Naive thymus-derived CD8-positive, alpha-beta T cell (primary cell): ENCODE measurements at places on chromosomes 5 and 9.

DNA sequence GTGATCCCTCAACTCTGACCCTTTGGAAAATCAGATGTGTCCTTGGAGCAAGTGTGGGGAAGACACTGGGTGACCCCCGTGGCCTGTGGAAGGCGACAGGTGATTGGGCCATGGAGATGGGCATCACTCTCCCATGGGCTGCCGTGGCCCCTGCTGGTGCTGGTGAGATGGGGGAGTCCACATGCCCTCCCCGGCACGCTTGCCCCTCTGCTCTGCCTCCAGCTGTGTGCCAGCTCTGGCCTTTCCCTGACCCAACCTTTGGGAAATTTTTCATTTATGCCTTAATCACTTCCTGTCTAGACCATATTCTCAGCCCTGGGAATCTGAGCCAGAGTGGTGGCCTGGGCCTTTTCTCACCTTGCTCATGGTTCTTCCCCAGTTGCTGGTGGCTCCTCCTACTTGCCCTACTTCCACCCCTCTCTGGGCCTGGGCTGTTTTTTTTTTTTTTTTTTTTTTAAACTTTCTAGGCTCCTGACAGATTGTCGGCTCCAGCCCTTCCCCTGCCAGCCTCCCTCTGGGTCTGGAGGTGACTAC lies 56.6 kb downstream of the RGS3 start:
- DNase-seq, result no peak

GRCh38 chr9:1429297-1429696 lies 379.1 kb downstream of the DMRT2 start:
- DNase-seq, result no peak

GRCh38 chr5:93532370-93532769 lies 48.6 kb downstream of the NR2F1-AS1 start:
- DNase-seq, result no peak

- DNase-seq, result no peak
Measured at GRCh38 chr9:107274953-107275422, 8.1 kb upstream of the RAD23B start.

- DNase-seq, result no peak
Measured at GRCh38 chr5:133564921-133565565, 47.3 kb downstream of the FSTL4 start.

GRCh38 chr9:4865681-4866080 lies 72.9 kb downstream of the RCL1 start:
- DNase-seq, result no peak

DNA sequence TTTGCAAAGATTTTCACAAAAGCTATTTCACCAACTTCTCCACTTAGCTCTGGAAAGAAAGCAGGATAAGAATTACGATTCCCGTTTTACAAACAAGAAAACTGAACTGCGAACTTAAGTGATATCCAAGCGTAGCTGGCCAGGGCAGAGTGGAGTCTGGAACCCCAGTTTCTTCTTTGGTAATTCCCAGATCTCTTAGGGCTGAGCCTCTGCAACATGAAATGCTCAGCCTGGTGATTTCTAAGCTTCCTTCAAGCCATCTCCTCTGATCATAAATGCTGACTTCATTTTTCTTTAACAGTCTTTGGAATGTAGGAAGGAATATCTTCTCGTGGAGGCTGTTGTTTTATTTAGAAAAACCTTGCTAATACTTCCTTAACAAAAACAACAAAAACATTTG lies 620.0 kb downstream of the CCDC171 start:
- DNase-seq, result no peak

GRCh38 chr5:151627650-151628049 lies 36.5 kb upstream of the FAT2 start:
- no peak for DNase-seq

- no peak for DNase-seq
Measured at GRCh38 chr9:36136894-36137391, 410 bp downstream of the GLIPR2 start.

DNA sequence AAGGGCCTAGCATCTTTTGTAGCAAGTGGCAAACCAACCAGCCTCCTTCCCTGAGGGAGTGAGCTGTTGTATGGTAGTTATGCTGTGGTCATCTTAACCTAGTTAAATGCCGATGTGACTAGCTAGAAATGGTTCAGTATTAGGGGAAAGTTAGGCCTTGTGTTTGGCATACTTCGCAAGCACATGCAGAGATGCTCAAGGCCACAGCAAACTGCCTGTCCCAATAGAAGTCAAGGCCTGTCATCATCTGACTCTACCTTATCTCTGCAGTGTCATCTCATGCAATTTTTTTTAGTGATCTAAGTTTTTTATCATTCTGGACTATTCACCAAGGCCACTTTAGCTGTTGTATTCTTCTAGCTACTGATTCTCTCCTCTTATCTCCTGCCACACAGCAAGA lies 5.2 kb upstream of the EXOSC3 start:
- DNase-seq, result no peak

DNA sequence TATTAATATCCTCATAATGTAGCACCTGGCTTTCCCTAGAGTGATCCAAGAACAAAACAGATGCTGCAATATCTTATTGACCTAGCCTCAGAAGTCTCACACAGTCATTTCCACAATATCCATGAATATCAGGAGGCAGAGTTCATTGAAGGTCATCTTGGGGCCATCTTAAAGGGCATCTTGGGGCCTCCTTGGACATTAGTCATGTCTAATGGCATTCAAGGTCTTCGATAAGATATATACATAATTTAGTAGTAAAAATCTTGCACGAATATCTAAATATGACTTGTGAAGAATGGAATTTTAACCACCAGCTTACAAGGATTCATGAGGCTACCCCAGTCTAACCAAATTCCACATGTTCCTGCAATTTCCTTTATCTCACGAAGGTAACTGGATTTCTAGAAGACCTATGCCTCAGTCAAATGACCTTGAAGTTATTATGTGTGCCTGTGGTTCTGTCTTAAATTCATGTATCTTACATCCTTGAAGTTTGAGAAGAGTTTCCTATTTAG lies 163.6 kb upstream of the SPEF2 start:
- no peak for DNase-seq

DNA sequence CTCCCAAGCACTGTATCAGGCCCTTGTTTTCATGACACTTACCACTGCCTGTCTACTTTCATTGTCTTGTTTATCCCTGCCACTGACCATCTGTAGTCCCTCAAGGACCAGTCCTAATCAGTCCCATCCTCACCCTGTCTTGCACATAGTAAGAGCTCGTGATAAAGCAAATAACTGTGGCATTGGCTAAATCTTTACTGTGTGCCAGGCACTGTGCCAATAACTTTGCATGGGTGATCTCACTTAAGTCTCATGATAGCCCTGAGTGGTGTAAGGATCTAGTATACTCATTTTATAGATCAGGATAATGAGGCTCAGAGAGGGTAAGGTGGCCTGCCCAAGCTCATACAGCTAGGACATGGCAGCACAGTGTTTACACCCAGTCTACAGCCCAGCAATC lies 5.6 kb downstream of the CDX1 start:
- no peak for DNase-seq

DNA sequence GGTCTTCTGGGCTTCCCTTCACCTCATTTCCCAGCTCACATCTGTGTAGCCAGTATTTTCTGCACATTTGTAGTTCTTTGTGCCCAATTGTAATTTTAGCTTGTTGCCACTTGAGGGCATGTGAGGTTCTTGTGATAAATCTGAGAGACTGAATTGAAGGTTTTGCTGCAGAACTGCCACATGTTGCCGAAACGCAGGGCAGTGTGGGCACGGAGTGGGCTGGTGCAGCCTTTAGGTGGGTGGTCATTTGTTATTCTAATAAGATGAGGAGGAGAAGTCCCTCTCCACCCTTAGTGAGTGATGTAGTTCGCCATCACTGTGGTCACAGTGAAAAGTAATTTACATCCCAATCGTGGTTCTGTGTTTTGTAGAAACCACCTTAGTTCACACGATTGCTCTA lies 21.2 kb downstream of the OTULIN start:
- no peak for DNase-seq

DNA sequence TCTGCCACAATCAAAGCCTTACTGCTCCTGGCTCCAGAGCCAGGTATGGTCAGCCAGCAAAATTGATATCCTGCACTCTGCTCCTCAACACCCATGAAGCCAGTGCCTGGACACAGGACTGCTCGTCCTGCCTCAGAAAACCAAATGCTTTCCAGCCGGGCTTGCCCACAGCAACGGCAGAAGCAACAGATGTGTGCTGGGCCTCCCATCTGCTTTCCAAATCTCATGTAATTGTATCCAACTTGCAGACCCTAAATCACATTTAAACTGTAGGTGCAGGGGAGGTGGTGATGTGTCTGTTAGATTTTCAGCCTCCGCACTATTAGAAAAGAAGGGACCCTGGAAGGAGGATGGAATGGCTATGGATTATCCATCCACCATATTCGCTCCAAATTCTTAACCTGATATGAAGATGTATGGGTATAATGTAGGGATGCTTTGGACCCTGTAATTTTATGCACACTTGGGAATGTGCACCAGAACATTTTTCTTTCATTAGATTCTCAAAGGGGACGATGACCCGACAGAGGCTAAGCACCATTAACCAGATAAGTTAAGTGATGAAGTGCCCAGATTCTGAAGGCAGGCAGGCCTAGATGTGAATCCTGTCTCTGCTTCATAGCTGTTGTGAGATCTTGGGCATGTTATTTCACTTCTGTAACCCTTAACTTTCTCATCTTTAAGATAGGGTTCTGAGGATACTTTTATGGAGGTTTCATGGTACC lies 58.2 kb downstream of the EXOSC2 start:
- no peak for DNase-seq

DNA sequence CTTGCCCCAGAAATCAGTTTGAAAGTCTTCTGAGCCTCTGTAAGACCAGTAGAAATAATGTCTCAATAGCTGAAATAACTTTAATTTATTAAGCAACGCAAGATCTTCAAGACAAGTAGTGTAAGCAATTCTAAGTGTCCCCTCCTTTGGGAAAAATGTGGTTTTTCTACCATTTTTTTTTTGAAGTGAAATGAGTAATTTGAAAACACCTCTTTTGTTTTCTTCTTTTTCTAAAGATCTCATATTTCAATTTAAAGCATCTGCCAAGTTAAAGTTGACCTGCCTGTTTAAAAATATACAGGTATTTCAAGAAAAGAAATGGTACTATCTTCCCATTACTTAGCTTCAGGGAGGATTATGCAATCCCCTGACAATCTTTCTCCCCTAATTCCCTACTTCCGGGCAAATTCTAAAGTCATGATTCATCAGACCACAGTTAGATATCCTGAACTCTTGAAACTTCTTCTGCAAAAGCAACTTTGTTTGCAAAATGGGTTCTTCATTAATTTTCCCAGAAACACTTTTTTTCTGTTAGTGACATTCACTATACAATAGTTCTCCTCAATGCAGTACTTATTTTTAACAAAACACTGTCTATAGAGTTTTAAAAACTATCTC lies 7.8 kb upstream of the ANXA1 start:
- no peak for DNase-seq

DNA sequence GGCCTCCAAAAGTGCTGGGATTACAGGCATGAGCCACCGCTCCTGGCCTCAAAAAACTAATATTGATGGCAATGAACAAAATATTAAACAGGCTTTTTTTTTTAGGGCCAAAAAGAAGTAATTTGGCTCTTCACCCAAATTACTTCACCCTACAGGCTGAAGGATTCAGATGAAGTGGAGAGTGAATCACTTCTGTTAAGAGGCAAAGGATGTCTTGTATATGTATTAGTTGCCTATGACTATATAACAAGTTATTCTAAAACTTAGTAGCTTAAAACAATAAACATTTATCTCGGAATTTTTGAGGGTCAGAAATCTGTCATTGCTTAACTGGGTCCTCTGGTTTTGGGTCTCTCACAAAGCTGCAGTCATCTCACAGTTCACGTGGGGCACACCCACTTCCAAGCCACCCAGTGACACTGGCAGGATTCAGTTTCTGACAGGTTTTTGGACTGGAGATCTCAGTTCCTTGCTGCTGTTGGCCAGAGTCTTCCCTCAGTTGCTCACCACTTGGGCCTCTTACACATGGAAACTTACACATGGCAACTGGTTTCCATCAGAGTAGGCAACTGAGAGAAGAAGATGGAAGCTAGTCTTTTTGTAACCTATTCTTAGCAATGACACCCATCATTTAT lies 66.7 kb downstream of the IQGAP2 start:
- DNase-seq, result no peak

GRCh38 chr9:6714176-6714575 lies 43.6 kb upstream of the KDM4C start:
- DNase-seq, result no peak

DNA sequence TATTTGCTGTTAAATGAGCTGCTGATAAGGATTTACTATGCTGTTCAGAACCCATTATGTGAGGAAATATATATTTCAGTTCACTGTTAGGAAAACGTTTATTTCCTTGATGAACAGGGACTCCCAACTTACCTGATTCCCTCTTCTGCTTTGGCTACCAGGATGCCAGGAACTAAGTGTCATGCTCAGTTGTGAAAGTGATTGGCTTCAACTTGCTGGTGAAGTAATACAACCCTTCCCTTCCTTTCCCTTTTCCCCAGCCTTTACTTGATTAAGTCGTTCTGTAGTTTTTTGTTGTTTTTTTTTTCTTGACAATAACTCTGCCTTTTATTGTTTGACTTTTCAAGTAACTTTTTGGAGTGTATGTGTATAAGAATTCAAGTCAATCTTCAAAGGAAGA lies 309.3 kb downstream of the DOCK8 start:
- DNase-seq, result no peak

- DNase-seq, result no peak
Measured at GRCh38 chr9:94084314-94084713, at the start of gene PTPDC1. PTPDC1 (plus strand) TSS chr9:94084464; CDS start chr9:94084531, 67 bp downstream.

GRCh38 chr5:150085950-150086715 lies at the start of gene CSF1R:
CSF1R (minus strand) TSS chr5:150086554; CDS start chr5:150086427, 127 bp downstream.
- no peak for DNase-seq

DNA sequence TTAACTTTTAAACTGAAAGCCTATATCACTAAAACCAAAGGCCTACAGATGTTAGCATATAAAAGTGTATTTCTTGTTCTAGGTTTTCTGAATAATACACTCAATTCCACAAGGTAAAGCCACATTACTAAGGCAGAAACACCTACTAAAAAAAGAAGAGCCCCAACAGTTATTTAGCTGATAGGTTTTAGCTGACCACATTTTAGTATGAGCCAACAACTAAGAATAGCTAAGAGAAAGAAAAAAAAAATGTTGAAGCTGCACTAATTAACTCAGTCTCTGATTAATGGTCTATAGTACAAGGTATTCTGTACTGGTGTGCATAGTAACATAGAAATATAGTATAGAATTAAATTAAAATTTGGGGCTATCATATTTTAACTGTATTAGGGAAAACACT lies 23.5 kb downstream of the ZFR start:
- no peak for DNase-seq

GRCh38 chr9:121652838-121653231 lies 1.4 kb downstream of the DAB2IP start:
- DNase-seq, result no peak

DNA sequence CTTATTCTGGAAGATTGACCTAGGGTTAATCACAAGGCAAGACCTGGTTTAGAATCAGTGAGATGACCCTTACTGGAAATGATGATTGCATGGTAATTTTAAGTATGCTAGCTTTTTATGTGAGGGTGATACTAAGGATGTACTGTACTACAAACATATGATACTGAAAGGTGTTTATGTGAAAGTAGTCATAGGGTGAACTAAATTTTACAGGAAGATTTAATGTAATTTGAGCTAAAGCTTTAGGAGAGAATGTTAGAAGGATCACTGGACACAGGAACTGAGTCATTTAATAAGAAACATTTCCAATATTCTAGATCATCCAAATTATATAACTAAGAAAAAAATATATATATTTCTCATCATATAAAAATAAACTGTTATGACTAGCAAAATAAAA lies 197.2 kb downstream of the COX7C start:
- no peak for DNase-seq
